ENCODE measurements at places on chromosomes 11 and 22.

GRCh38 chr22:17143101-17143500 lies 16.0 kb downstream of the HDHD5 start:
- no peak for DNase-seq

DNA sequence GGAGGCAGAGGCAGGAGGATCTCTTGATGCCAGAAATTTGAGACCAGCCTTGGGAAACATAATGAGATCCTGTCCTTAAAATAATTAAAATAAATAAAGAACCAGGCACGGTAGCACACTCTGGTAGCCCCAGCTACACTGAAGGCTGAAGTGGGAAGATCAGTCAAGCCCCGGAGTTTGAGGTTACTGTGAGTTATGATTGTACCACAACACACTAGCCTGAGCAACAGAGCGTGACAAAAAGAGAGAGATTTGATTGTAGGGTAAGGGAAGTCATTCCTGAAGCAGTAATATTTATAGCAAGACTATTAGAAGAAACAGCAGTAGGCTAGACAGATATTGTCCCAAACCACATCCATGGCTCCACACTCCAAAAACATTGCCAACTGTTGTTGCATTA lies 1408.4 kb upstream of the TENM4 start:
- DNase-seq, result no peak

DNA sequence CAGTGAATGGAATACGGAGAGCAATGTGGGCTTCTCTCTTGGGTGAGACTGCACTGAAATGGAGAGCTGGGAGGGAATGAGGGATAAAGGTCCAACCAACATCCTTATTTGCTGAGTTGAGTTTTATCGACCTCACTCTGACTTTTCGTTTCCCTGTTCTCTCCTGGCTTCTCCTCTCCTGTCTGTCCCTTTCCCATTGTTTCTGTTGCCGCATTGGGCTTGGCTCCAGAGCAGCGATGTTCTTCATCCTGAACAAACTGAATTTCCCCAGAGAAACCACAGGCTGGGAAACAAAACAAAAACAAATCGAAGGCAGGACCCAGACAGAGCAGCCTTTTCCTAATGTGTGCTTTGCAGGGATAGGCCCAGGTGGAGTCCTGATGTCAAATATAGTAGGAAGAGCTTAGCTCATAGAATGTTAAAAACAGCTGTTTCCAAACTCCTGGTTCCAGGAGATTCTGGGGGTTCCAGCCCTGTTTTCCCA lies 30.0 kb downstream of the MOV10L1 start:
- DNase-seq, result no peak

GRCh38 chr22:42228483-42228882 lies 42.0 kb downstream of the TCF20 start:
- DNase-seq, result no peak

DNA sequence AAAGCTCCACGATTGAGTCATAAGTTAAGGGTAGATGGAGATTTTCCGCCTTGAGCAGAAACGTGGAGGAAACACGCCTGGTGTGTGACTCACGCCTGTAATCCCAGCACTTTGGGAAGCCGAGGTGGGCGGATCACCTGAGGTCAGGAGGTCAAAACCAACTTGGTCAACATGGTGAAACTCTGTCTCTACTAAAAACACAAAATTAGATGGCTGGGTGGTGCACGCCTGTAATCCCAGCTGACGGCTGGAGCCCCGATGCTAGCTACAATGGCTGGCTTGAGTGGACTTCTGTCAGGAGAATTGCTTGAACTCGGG lies 17.3 kb upstream of the DGCR8 start:
- DNase-seq, result peak; percentile 88

DNA sequence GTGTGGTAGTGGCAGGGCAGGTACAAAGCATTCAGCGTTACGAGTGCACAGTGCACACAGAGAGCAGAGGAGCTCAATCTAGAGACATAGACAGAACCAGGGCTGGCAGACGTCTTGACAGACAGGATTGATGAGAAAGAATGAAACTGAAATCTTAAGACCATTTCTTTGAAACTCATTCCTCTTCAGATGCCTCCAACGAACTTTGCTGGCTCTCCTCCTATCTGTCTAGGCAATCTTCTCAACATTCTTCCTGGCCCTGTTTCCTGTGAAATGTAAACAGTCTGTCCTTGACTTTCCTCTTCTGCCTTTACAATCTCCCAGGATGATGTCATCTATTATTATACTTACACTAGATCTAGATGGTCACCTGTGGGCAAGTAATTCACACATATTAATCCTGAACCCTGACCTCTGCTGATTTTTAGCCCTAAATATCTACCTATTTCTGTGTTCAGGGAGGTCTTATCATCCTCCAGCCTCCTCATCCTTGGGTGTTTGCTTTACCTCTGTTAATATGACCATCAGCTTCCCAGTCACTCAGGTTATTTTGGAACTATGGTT lies 119.5 kb downstream of the ENTHD1 start:
- DNase-seq, result no peak

GRCh38 chr11:21588754-21589153 lies 604.1 kb upstream of the ANO5 start:
- DNase-seq, result no peak

DNA sequence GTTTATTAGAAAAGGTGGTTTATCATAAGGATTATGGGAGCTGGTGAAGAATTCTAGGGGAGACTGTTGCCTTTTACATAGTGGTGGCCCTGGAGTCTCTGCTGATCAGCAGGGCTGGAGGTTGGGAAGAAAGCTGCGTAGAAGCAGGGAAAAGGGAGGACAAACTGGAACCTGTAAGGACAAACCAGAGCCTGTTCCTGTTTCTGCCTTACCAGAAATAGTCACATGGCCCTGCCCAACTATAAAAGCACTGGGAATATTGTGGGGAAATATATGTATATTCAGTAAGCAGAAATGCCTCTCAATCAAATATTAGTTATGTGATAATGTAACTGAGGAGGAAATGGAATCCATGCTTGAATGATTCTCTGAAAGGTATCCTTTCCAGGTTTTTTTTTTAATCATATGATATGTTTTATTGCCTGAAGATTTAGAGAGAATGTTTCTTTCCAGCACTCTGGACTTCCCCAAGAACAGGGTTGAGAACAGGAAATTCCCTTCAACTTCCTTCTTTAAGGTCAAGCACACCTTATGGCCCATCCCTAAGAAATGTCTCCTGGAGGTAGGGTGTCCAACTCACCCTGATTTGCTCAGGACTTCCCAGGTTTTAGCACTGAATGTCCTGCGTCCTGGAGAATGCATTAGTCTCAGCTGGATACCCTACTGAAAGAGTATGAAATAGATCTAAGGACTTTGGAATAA lies 33.9 kb upstream of the SCUBE2 start:
- no peak for DNase-seq

DNA sequence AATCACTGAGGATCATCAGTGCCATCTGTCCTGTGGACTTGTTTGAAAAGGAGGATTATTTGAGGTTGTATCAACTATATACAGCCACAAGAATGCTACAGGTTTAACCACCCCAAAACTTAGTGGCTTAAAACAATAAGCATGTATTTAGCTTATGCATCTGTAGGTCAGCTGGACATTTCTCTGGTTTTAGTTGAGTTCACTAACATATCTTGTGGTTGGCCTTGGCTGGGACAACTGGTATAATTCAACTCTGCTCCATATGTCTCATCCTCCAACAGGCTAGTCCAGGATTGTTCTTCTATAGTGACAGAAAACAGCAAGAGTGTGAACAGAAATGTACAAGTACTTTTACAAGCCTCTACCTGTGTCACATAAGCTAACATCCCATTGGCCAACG lies 49.9 kb upstream of the SOX6 start:
- no peak for DNase-seq

GRCh38 chr11:11777897-11778296 lies 63.9 kb upstream of the USP47 start:
- DNase-seq, result no peak

- no peak for DNase-seq
Observed at GRCh38 chr11:16942342-16942741, 71.9 kb downstream of the PLEKHA7 start.

DNA sequence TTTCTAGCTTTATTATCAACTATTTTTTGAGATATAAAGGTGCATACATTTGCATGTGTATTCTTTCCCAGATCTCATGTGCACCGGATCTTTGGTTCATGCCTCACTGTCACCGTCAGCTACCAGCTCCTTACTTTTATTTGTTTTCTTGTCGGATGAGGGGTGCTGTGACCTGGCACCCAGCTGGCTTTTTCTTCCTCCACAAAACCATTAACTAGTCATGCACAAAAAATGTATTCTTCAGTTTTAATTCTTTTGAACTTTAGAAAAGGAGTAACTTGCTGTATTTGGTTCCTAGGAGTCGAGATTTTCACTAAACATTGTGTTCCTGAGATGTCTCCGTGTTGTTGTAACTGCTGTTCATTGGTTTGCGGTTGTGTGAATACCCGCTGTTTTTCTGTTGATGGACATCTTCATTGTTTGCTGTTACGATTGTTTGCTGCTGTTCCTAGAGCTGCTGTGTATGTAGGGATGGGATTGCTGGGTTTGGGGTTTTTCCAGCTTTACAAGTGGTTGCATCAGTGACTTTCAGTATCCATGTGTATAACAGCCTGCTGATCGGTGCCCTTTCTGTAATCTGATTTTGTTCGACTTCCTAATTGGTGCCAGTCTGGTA lies 39.4 kb downstream of the MOV10L1 start:
- no peak for DNase-seq

- DNase-seq, result no peak
Observed at GRCh38 chr11:9639985-9640384, 23.9 kb upstream of the SWAP70 start.

GRCh38 chr11:128194216-128194615 lies 393.1 kb downstream of the ETS1 start:
- DNase-seq, result no peak

GRCh38 chr22:31972180-31972579 lies 27.8 kb downstream of the YWHAH start:
- DNase-seq, result no peak
